ENCODE measurements at places on chromosomes 7 and 10.

- peak; percentile 3 for DNase-seq
These were observed 291.5 kb upstream of the ZNF32 start for GRCh38 chr10:43939939-43940820.

DNA sequence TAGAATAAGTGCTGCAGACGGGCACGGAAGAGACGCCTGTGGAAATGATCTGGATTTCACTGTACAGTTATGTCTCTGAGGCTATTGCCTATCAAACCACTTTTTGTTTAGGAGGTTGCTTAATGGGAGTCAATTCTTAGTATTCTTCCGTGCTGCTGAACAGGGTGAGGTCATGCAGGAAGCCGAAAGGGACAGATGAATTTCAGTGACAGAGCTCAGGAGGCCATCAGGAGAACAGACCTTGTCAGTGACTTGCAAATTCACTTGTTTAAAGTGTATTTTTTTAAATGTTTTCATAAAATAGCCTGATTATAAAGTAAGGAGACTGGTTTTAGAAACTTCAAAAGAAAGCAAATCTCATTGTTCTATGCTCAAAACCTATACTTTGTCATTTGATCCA is 58.9 kb downstream of the XRCC2 start:
- no peak for DNase-seq

DNA sequence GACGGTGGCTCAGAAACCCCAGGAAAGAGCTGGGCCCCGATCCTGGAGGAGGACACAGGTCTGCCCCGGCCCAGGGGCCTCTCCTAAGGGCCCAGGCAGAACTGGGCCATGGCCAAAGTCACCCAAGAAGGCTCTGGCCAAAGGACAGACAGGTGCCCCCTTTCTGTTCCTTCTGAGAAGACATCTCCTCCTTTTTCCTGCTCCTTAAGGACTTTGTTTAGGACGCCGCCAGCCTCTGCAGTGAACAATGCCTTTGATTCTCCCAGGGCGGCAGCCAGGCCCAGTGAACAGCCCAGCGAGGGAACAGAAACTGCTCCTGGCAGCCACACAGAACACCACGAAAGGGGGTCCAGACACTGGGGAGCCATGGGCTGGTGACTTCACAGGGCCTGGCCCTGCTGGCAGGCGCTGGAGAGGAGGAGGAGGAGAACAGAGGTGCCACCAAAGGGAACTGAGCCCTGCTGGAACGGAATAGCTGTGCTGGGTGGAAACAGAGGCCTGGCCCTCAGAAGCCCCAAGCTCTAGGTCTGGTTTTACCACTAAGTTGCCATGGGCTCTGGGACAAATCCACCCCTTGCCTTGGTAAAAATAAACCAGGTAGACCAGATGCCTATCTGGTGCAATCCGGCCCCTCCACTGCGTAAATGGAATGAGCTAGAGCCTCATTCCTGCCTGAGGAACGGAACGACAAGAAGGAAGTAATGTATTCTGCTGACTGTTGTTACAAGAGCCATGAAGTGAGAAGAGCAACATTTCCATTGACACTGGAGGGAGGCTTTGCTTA is 163.3 kb upstream of the RHEB start:
- no peak for DNase-seq

GRCh38 chr10:69088471-69088769 is 517 bp downstream of the SRGN start:
- no peak for DNase-seq
